ENCODE measurements at places on chromosomes 16 and 17.

DNA sequence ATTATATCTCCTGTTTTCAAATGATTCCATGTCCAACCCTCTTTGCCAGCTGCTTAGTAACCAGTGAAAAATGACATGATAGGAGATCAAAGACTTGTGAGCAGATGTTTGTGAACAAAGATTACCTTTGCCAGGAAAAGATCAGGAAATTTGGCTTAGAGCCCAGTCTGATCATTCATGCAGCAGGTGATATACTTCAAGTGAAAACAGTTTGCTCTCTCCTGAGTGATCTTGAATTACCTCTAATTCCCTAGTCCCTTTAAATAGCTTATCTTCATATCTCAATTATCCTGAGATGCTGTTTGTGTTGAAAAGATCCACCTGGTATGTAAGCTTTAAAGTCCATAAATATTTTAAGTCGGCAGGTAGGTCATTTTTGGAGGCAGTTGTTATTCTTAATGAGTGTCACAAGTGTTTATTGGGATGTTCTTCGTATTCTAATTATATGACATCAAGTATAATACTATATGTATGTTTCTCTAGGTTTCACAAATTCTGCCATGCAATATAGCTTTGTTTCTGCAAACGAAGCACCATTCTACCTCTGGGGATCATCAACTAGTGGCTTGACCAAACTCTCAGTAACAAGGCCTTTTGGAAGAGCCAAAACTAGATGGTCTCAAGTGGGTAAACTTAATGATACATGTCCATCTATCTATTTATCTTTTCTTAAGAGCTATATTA, 13.2 kb upstream of the VPS35L start:
- DNase-seq: no peak

- no peak for DNase-seq
Measured at GRCh38 chr16:86761111-86762031, 183.0 kb downstream of the FOXL1 start.

- DNase-seq: peak; percentile 27
Measured at GRCh38 chr16:12043953-12044352, 67.4 kb downstream of the SNX29 start.

- DNase-seq: no peak
Measured at GRCh38 chr16:49620869-49621240, 235.1 kb downstream of the ZNF423 start.

DNA sequence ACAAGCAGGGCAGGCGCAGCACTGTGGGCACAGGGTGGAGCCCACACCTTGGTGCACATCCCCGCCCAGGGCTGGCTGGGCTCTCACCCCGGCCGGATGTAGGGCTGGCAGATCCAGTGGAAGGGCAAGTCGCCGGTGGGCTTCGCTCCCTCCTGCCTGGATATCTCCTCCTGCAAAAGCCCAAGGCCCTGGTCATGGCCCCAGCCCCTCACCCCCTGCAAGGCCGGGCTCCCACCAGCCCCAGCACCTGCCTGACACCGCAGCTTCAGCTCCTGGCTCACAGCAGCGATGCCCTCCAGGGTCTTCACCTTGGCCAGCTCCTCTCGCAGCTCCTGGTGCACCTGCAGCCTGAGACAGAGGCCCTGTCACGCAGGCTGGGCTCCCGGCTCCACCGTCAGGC, 5.0 kb downstream of the DUS1L start:
- DNase-seq: no peak

DNA sequence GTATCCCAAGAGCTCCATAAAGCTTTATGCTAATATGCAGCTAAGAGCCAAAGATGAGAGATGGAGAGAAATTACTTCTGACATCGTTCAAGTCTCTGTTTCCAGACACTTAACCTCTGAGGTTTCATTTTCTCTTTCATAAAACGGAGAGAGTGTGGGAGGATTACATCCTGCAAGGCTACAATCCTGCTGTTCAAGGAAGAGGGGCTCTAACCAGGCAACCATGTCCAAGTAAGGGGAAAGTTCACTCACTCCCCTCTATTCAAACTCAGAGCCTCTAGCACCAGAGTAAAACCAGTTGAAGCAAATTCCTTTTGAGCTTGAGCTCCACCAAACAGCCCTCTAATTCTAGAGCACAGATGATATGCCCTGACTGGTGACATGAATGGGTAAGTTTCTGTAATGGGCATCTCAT, 397.4 kb downstream of the NPIPA8 start:
- DNase-seq: no peak
